Activated naive CD8-positive, alpha-beta T cell treated with anti-CD3 and anti-CD28 coated beads for 36 hours (primary cell): ENCODE measurements at places on chromosomes 5 and 9.

DNA sequence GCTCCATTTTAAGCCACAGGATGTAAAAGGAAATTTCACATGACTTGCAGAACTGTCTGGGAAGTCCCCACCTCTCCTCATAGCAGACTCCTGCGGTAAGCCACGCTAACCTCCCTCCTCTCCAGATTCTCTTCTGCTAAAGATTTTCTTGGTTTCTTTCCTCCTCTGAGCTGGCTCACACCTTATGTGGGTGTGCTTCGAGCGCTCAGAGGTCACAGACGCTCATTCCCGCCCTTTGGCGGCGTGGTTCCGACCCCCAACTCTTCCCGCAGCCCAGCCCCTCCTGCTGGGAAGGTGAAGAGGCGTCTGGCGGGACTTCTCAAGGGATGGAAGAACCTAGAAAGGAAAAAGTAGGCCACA lies 32.9 kb upstream of the CDK20 start:
- DNase-seq, result peak; percentile 47

GRCh38 chr9:113219186-113219936 lies 1.7 kb downstream of the FKBP15 start:
- no peak for DNase-seq

- DNase-seq, result no peak
Measured at GRCh38 chr9:3455094-3455493, 70.7 kb downstream of the RFX3 start.

GRCh38 chr9:6917162-6917561 lies 159.4 kb downstream of the KDM4C start:
- no peak for DNase-seq

- DNase-seq, result no peak
Measured at GRCh38 chr9:120308495-120308894, 271.5 kb downstream of the CDK5RAP2 start.

DNA sequence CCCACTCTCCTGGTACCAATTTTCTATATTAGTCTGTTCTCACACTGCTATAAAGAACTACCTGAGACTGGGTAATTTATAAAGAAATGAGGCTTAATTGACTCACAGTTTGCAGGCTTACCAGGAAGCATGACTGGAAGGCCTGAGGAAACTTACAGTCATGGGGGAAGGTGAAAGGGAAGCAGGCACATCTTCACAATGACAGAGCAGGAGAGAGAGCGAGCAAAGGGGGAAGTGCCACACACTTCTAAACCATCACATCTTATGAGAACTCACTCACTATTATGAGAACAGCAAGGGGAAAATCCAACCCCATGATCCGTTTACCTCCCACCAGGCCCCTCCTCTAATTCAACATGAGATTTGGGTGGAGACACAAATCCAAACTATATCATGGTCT lies 72.2 kb downstream of the ATG10 start:
- DNase-seq, result no peak

DNA sequence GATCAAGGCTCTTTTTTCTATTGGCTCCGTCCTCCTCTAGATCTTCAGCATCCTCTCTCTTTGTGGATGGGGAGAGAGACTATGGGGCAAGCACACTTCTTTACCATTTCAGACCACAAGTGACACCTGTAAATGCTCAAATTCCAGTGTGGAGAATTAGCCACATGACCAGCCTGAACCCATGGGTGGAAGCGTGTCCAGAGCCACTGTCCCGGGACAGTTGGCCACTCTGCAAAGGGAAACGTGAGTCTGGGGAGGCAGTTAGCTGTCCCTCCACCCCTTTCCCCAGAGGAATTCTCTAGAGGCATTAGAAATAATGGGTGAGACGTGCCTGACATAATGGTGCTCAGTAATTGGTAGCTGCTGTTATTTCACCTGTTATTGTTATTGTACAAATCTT lies 40.9 kb downstream of the AMBP start:
- DNase-seq, result no peak

GRCh38 chr9:98222885-98223691 lies 30.7 kb upstream of the CORO2A start:
- no peak for DNase-seq

- no peak for DNase-seq
Measured at GRCh38 chr5:97087138-97087537, 55.3 kb downstream of the LIX1 start.

DNA sequence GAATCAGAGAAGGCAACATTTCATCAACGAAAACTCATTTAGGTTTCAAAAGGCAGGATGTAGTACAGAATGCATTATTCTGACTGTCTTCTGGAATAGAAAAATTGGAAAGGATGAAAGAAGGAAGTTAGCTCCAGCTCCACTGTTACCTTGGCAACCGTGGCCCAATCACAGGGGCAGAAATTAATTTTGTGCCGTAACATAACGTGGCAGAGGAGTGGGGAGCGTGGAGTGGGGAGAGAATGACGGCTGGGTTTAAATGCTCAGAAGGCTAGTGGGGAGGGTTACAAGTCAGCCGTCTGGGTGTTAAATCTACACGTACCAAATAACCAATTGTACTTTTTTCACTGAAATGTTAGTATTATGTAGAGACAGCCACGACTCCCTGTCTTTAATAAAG lies 32.3 kb upstream of the EQTN start:
- no peak for DNase-seq

DNA sequence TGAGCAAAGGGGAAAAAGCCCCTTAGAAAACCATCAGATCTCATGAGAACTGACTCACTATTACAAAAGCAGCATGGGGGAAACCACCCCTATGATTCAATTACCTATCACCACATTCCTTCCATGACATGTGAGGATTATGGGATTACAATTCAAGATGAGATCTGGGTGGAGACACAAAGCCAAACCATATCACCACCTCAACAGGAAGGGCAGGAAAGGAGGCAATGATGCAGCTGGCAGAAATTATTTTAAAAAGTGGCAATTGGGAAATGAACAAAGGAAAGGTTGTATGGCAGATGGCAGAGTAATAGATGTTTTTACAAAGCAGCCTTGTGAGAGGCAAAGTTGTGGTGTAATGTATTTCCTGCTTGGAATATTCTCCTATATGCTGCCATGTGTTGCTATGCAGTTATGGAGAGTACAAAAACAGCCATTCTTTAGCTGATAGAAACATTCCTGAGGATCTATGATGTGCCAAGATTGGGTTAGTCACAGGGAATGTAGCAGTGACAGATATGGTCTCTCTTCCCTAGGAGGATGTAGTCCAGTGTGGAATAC lies 138.8 kb downstream of the SMC2 start:
- DNase-seq, result no peak

DNA sequence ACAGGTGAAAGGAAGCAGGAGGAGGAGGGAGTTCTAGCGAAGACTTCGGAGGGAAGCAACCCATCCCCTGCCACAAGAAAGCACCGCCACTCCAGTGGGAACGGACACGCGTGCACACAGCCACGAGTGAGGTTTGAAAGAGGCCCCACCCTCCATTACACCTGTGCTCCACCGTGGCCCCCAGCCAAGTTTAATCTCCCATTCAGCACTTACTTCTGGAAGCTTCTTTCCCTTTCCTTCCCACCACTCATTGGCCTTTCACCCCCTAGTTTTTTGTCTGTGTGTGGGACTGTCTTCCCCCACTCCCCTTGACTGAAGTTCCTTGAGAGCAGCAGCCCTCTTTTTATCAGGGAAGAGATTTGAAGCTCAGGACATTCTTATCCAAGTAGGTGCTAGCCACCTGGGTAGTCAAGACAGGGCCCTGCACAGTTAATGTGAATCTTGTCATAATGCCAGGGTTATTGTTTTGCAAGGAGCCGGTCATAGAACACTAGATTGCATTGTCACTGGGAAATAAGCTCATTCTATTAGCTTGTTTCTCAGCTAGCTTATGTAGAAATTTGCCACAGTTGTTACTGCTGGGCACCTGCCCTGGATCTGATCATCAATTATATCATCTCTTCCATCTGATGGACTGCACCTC lies 256.0 kb downstream of the DOCK8 start:
- DNase-seq, result no peak

- DNase-seq, result no peak
Measured at GRCh38 chr9:111298731-111299598, 31.1 kb downstream of the OR2K2 start.

DNA sequence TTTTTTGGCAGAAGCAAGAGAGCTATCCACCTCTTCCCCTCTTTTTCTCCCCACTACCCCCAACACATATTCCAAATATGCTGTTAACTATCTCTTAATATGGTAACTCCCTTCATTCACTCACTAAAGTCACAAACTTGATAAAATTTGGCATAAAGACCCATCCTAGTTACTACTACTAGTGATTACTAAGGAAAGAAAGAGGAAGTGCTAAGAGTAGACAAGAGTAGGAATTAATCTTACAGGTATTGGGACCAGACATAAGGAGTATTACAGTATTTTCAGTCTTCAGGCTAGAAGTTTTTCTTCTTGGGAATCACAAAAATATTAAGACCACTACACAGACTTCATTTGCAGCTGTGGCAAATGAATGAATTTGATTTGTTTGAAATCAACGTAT lies 2.2 kb downstream of the ADAMTS6 start:
- no peak for DNase-seq

GRCh38 chr9:4420351-4420750 lies 69.9 kb upstream of the SLC1A1 start:
- no peak for DNase-seq

DNA sequence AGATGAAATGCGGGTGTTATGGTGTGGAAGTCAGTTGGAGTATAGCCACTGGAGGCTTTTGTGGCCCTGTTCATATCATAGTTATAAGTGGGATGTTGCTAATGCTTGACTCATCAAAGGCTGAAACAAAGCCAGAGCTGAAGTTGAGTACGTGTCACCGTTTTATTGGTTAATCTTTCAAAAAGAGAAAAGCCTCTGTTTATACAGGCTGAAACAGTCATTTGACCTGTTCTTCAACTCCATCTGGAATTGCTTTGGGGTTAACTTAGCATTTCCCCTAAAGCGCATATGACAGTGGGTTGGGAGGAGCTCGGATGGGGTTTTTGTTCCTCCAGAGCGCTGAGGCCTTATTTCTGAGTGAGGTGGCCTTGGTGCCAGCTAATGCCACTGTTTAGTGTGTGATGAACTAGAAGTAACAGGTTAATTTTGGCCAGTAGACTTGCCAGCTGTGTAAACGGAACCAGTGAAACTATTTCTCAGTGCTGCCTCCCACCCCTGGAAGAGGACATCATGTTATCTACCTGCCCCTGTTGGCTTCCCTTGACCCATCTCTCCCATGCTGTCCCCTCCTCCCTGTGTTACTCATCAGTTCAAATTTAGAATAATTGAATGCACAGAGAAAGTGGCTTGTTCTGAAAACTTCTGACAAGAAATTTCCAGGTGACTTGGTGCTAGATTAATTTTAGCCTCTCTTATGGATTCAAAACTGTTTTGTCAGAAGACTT lies 34.2 kb downstream of the MTAP start:
- DNase-seq, result no peak

GRCh38 chr9:88399966-88400365 lies 11.7 kb downstream of the SPIN1 start:
- no peak for DNase-seq
